ENCODE measurements at places on chromosomes 16 and 17.
A peak's percentile ranks its signal among the peaks of the same experiment; 100 is the strongest.

- no peak for DNase-seq
These were observed 4.9 kb downstream of the CCL5 start for GRCh38 chr17:35875072-35875799.

GRCh38 chr17:20053361-20053964, 44.3 kb downstream of the SPECC1 start:
- DNase-seq: no peak

DNA sequence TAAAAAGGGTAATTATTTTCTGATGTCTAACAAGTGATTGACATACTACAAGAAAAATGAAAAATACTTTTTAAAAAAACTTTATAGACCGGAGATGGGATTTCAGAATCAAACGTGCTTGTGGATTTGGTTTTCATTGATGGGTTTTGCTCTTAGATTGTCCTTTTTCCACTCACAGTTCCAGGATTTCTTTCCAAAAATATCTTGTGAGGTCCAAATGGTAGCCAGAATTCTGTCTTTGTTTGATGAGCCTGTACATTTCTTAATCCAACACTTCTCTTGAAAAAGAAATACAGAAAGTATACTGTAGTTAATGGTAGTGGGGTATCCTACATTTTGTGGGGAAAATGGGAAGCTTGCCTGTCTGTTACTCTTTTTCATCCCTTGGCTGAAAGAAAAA, 329.3 kb downstream of the KCNJ2 start:
- DNase-seq: no peak

DNA sequence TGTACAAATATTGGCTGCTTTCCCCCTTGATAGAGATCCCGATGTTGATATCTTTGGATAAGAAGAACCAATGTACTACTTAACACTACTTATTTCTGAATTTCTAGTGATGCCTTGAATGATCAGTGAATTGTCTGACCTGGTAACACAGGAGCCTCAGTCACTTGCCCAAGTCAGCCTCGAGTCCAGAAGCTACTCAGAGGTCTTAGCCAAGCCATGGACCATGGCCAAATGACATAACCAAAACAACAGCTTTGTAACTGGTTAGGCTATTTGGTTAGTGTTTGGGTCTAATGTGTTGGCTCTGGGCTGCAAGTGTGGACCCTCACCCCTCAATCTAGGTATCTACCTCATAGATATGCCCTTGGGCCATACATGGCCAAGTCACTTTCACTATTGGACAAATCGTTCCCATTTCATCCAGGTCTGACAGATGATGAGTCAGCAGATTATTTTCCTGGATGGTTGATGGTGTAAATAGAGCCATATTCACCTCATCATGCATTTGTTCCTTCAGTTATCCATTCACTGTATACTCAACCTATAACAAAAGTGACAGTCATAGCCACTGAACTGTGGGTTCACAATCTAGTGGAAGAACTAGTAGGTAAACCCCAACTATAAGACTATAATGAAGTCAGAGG, 3.5 kb downstream of the RBFOX1 start:
- no peak for DNase-seq

DNA sequence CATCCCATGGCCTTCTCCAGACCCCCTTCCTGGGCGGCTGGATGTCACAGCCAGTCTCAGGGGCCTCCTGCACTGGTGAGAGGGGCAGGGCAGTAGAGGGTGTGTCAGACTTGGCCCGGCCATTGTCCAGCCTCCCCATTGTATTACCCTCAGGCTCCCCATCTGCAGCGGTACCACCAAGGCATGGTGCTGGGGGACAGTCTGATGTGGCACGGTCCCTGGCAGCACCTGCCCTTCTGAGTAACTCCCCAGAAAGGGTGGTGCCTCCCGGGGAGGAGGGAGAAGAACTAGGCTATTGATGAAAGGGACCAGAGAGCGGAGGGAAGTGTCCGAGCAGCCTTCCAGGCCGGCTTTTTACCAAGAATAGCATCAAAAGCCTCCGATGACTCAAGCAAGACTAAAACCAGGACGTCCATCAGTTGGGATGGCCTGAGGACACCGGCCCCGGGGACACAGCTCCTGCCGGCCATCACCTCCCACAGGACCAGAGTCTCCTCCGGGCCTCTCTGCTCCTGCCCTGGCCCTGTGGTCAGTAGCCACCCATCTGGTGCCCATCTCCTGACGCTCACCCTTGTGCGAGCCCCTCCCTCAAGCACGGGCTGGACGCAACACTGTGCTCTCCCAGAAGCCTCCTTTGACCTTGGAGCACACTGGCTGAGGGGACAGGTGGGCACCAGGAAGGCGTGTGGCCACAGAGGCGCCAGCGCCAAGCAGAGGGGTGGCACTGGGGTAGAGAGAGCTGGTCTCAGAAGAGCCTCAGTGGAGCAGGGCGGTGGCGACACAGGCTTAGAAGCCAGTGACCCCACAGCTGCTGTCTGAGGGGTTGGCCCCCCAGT, 5.8 kb upstream of the CPNE7 start:
- no peak for DNase-seq

- DNase-seq: no peak
These were observed 38.7 kb downstream of the ESRP2 start for GRCh38 chr16:68197250-68197649.

- DNase-seq: peak; percentile 88
These were observed at the start of gene RPL26 for GRCh38 chr17:8383143-8383822. TSS of gene RPL26 (minus strand) at chr17:8383193. CDS start at chr17:8382310, 883 bp downstream.

GRCh38 chr16:50245417-50246298, 20.7 kb upstream of the ADCY7 start:
- DNase-seq: no peak

- no peak for DNase-seq
These were observed 85.6 kb downstream of the SOX9 start for GRCh38 chr17:72206376-72206775.

DNA sequence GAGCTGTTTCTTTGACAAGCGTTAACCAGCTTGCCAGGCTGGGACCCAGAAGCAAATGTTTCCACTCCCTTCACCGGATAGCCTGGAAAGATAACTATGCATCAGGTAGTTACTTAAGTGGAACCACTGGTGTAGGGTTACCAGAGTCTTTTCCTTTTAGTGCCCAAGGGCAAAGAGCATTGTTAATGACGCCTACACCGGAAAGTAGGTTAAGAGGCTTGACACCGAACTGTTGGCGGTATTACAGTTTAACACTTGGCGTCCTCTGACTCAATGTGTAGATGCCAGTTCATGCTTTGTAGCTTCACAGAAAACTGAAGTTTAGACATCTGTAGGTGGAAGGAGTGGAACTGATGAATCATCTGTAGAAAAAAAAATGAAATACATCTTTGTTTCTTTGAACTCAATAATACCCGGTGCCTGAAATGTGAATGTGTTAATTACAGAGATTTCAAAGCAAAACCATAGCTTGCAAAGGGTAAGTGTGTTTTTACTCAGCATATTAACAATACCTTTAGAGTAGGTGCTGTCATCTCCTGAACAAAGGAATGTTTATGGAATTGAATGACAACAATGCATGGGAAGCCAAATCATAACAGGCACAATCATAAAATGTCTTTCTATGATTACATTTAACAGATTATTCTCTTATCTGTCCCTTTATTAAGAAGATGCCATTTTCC, 426.7 kb upstream of the SALL1 start:
- DNase-seq: no peak

GRCh38 chr16:79644971-79645667, 44.6 kb upstream of the MAF start:
- no peak for DNase-seq

DNA sequence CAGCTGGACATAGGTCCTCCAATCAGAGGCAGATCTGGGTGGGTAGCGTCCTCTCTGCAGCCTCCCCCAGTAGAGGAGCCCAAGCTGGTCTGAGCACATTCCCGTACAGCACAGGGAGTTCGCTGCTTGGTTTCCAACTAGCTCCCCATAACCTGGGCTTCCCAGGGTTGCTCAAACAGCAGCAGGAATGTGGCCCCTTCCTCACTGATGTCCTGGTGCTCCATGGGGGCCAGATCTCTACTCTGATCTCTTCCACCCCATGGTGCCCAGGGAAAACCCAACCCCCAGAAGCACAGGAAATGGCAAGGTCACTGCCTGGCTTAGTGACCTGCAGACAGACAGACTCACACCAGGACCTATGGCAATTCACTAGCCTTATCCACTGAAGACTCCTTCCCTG, 11.1 kb upstream of the MMP2 start:
- DNase-seq: no peak

GRCh38 chr16:2039274-2040031, 8.2 kb downstream of the NTHL1 start:
- no peak for DNase-seq

- DNase-seq: no peak
These were observed 137.2 kb downstream of the AHSP start for GRCh38 chr16:31664683-31665482.

DNA sequence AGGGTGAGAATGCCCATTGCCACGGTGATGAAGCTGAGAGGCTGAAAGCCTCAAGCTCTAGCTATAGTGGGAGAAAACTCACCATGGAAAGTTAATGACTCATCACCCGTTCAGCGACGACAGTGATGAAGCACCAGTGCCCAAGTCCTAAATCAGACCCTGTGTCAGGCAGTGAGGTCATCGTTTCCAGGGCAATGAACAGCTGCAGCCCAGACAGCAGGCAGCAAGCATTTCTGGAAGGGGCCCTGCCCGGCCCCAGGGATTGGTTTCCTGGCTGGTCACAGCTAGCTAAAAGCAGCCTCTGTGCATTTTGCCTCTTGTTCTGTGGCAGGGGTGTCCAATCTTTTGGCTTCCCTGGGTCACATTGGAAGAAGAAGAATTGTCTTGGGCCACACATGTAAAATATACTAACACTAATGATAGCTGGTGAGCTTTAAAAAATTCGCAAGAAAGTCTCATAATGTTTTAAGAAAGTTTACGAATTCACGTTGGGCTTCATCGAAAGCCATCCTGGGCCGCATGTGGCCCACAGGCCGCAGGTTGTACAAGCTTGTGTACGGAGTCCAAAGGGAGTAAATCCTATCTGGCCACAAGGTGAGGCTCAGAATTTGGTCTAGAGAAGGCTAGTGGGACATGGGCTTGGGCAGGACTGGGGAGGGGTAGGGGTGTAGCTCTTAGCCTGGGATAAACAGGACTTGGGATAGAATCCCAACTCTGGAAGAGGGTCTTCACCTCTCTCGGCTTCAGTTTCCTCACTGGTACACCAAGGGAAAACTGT, 40.6 kb downstream of the MIS12 start:
- DNase-seq: peak; percentile 67

DNA sequence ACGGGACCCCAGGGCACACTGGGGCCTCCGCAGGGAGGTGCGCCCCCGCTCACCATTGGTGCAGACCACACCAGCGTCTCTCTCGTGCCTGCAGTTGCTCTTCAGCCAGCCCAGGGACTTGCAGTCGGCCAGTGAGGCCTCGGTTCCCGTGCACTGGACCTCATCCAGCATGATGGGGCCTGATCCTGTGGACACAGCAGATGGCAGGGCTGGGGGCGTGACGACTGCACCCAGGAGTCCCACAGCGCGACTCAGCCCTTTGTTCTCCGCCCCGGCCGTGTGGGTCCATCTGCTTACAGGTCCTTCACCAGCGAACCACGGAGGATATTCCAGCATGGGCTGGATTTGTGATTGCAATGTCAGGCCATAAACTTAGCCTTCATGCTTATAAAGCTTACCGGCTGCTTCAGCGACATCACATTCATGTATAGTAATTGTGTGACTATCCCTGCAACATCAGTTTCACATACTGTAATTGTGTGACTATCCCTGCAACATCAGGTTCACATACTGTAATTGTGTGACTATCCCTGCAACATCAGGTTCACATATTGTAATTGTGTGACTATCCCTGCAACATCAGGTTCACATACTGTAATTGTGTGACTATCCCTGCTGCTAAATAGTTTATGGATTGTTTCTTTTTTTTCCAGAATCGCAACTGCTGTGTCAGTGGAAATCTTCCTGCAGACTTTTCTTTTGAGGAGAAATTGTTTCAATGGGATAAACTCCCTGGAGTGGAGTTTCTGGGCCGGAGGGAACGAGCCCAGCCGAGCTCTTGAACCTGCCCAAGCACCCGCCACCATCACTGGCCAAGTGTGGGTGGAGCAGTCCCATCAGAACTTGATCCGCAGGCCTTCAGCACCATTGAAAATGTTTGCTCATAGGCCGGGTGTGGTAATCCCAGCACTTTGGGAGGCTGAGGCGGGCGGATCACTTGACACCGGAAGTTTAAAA, 4.8 kb downstream of the LGALS3BP start:
- DNase-seq: no peak

GRCh38 chr16:66416939-66417700, 10.0 kb upstream of the BEAN1 start:
- DNase-seq: no peak

GRCh38 chr17:65039336-65039988, 17.1 kb downstream of the GNA13 start:
- no peak for DNase-seq

DNA sequence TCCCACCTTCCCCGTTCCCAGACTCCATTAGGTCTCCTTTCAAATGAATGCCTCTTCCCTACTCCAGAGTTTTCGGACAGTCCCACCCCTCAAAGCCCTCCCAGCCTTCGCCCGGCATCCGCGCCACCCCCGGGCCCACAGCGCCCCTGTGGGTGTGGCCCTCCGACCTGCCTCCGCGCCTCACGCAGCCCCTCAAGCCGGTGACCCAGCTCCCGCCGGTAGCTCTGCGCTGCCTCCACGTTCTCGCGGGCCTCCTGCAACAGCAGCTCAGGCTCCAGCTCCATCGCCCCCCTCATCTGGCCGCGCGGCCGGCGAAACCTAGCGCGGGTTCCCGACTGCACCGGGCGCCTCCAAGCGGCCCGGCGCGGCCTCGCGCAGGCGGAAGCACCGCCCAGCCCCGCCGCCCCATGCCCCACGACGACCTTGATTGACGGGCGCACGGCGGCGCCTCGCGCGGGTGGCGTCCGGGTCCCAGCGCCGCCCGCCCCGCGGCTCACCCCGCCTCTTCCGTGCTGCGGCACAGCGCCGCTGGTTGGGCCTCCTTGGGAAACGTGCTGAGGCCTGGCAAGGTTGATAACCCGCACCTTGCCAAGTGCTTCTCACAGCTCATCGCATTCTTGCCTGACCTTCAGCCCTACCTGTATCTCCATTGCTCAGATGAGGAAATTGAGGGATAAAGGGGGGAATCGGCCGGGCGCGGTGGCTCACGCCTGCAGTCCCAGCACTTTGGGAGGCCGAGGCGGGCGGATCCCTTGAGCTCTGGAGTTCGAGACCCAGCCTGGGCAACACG, at the start of gene CRLF3:
Gene CRLF3, minus strand, starts transcription at position 337 of the 790 bp plus-strand sequence. Its CDS starts 41 bp downstream, at position 296.
- DNase-seq: peak; percentile 57

DNA sequence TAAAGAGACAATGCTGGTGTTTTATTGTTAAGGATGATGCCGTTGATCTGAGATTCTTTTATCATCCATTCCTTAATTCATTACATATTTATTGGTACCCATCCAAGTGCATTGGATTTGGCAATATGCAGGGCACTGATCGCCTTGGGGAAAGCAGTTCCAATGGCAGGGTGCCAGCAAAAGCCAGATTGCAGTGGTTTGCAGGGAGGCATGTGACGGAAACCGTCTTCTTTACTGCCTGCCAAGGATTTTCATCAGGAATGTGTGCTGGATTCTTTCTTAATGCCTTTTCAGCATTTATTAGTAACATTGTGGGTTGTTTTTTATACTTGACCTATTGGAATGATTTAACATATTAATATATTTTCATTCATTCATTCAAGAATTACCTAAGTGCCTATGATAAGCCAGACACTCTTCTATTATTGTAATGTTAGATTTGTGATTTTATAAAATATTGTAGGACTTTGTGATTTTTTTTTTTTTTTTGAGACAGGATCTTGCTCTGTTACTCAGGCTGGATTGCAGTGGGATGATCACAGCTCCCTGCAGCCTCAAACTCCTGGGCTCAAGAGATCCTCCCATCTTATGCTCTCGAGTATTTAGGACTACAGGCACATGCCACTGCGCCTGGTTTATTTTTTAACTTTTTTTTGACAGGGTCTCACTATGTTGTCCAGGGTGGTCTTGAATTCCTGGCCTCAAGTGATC, 93.4 kb upstream of the TNRC6A start:
- DNase-seq: peak; percentile 21

- DNase-seq: peak; percentile 44
These were observed 2.3 kb upstream of the ACTG1 start for GRCh38 chr17:81514739-81515529.

Measured in substantia nigra (tissue), 51 donors.